ENCODE measurements at places on chromosomes 5 and 9.

DNA sequence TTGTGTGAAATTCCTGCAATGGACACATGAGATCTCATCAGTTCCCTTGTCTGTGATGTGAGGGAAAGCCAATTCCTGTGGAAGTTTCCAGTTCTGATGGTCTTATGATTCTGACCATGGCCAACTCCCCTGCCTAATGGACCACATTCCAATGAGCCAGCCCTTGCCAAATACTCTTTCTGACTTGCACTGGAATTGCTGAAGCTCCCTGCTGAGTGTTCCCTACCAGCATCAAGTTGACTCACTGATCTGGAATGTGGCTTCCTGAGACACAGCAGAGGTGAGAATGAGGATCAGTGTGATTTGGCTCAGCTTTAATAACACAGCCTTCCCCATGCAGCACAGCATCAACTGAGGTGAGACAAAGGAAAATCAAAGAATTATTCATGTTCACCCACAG lies 427.8 kb downstream of the KDM4C start:
- no peak for DNase-seq

DNA sequence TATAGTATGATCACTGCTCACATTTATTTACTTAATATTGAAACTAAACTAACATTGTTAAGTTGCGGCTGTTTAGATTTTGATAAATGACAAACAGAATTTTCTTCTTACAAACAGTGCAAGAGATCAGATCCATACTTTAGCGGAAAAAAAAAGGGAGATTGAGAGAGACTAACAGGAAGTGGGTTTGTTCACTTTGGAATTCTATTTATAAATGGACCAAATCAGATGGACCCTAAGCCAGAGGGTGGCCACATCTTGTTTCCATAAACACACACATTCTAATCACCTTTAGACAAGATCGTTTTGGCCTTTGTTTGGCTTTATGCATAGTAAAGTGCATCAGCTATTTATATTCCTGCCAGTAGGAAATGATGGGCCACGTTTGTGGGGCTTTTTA lies 381.4 kb upstream of the CD180 start:
- DNase-seq: no peak

GRCh38 chr5:154237946-154238345 lies 47.4 kb downstream of the GALNT10 start:
- DNase-seq: no peak

DNA sequence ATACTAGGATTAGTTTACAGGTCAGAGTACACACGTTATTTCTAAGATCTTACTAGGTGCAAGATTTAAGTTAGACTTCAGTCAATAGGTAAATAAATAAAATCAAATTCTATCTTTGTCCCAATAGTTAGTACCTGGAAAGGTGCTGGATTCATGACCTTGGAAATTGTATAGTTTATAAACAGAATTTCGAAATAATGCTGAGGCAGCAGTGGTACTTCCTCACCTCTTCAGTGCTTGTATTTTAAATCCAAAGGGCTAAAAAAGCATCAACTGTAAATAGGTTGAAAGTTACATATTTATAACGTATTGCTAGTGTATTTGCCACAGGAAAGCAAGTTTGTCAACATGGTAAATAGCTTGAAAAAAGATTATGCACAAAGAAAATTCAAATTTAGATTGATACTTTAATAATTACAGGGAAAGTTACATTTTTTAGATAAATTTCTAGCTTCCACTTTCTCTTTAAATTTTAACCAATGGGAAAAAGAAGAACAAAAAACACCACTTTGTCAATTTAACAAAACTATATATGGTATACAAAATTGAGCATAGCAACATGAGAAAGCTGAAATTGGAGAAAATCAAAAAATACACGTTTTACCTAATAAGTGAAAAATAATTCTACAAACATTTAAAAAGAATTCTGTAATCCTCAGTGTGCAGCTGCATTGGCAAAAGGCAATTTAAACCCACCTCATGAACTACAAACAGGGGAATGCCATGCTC lies 46.5 kb downstream of the NR3C1 start:
- DNase-seq: no peak

DNA sequence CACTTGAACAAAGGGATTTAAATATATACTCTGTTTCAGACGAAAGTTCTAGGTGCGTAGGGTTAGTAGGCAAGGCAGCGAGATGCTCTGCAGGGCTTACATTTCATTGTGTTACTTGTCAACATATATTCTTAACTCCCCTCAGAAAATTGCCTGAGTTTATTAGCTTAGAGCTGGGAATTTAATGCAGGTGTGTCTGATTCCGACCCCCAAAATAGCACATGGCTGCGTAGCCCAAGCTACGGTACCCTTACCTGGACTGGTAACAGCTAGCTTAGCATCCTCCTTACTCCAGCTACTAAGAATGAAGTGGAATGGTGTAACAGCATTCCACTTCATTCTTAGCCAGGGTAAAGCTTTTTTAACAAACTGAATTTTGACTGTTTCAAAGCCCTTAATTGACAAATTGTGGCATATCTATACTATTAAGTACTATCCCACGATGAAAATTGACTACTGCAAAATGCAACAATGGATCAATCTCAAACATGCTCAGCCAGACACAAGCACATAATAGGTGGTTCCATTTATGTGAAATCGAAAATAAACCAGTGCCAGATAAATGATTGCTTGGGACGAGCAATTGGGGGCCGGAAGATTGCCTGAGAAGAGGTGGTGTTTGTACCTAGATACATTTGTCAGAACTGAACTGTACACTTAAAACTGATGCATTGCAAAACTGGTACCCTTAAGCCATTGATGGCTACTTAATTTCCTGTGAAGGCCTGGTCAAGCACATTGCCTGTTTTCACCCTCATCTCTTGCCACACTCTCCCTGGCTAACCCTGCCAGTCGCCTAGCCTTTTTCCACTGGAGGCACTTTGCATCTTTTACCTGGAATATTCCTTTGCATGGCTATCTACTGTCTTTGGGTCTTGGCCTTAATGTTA lies 3.0 kb upstream of the FGF18 start:
- no peak for DNase-seq

DNA sequence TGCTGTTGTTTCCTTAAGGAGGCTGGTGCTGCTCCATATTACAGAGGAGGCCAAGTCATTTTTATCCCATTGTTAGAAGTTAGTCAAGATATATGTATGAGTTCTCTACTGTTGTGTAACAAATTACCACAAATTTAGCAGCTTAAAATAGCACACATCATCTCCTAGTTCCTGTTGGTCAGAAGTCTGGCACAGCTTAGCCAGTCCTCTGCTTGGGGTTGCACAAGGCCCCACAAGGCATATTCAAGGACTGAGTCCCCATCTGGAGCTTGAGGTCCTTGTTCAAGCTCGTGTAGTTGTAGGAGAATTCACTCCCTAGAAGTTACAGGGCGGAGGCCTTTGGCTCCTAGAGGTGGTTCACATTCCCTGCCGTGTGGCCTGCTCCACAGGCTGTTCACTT lies 14.7 kb downstream of the MTAP start:
- no peak for DNase-seq

Measured in naive thymus-derived CD4-positive, alpha-beta T cell (primary cell).